IMR-90 (cell line): ENCODE measurements at places on chromosomes 2 and 18.

DNA sequence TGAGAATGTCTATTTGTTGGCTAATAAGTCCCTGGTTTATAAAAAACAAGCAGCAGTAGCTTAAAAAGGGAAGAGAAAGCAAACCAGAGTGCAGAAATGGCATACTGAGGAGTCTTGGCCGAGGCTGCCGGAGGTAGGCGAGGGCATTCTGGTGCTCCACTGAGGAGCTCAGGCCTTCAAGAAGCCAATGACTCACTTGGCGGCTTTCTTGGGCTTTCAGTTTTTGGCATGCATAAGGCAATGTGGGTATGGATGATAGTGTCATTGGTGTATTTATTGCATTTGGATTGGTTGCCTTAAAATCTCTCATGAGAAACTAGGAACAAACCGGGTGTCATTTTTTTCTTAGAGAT lies 119.6 kb upstream of the ARL5A start:
- H3K27ac ChIP-seq: no peak overlapping the region
- no peak for DNase-seq
- no peaks in the 10 kb centered on the region for H3K4me1 ChIP-seq
- no peaks in the 10 kb centered on the region for H3K27me3 ChIP-seq
- no peak overlapping the region for H3K4me3 ChIP-seq

- no peak overlapping the region for H3K27ac ChIP-seq
- DNase-seq: no peak
- H3K4me3 ChIP-seq: no peak overlapping the region
- H3K4me1 ChIP-seq: no peaks in the 10 kb centered on the region
- H3K27me3 ChIP-seq: no peaks in the 10 kb centered on the region
Measured at GRCh38 chr2:33929467-33929866, 330.4 kb upstream of the FAM98A start.

GRCh38 chr2:4246364-4247131 lies 543.2 kb downstream of the DCDC2C start:
- no peaks in the 10 kb centered on the region for H3K27me3 ChIP-seq
- H3K4me1 ChIP-seq: no peaks in the 10 kb centered on the region
- no peak for DNase-seq
- no peak overlapping the region for H3K4me3 ChIP-seq
- no peaks in the 10 kb centered on the region for H3K36me3 ChIP-seq

DNA sequence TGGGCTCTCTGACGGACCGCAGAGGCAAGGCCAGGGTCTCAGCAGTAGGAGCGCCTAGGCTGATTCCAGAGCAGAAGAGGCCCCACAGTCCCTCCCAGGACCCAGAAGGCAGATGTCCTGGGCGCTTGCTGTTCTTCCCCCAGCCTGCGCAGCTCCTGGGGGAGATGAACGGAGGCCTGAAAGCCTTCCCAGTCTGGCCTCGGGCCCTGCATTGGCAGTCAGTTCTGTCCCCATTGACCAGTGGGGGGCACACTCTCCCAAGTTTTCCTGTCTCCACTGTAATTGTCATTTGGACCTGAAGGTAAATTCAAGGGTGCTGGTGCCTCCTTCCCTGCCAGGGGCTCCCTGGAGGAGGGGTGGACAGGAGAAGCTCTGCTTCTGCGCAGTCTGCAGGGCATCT lies 345.7 kb downstream of the CYP26B1 start:
- DNase-seq: peak; percentile 25
- peaks cover 31% of the 10 kb centered on the region for H3K27me3 ChIP-seq
- peaks cover 3% of the 10 kb centered on the region; the same call in 1 of the 2 replicates for H3K4me1 ChIP-seq
- H3K4me3 ChIP-seq: no peak overlapping the region
- H3K36me3 ChIP-seq: no peaks in the 10 kb centered on the region

- H3K36me3 ChIP-seq: no peaks in the 10 kb centered on the region
- H3K4me3 ChIP-seq: no peak overlapping the region
Measured at GRCh38 chr2:181946444-181947127, 39.1 kb upstream of the PPP1R1C start.

DNA sequence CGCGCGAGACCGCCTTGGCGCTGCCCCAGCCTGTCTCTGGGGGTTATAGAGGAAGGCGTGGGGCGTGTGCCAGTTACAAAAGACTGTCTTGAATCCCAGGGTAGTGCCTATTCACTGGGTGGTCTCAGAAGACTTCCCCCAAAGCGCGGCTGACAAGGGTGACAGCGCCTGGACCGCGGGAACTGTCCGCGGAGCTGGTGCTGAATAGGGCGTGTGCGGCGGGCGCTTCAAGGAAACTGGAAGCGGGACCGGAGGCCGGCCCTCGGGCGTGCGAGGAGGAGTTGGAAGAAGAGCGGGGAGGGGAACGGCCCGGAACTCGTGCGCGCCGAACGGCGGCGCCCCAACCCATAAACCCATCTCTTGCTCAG lies 2.3 kb downstream of the EGR4 start:
- H3K27ac ChIP-seq: no peak overlapping the region
- H3K4me1 ChIP-seq: no peaks in the 10 kb centered on the region; the same call in 1 of the 2 replicates
- H3K36me3 ChIP-seq: no peaks in the 10 kb centered on the region
- H3K4me3 ChIP-seq: no peak overlapping the region
- DNase-seq: peak; percentile 46
- H3K27me3 ChIP-seq: peaks cover 58% of the 10 kb centered on the region

- no peak overlapping the region for H3K4me3 ChIP-seq
- no peaks in the 10 kb centered on the region for H3K4me1 ChIP-seq
- DNase-seq: peak; percentile 34
- no peak overlapping the region for H3K27ac ChIP-seq
- H3K27me3 ChIP-seq: no peaks in the 10 kb centered on the region
- no peaks in the 10 kb centered on the region for H3K36me3 ChIP-seq
Measured at GRCh38 chr2:183284606-183285005, 160.4 kb downstream of the NUP35 start.

DNA sequence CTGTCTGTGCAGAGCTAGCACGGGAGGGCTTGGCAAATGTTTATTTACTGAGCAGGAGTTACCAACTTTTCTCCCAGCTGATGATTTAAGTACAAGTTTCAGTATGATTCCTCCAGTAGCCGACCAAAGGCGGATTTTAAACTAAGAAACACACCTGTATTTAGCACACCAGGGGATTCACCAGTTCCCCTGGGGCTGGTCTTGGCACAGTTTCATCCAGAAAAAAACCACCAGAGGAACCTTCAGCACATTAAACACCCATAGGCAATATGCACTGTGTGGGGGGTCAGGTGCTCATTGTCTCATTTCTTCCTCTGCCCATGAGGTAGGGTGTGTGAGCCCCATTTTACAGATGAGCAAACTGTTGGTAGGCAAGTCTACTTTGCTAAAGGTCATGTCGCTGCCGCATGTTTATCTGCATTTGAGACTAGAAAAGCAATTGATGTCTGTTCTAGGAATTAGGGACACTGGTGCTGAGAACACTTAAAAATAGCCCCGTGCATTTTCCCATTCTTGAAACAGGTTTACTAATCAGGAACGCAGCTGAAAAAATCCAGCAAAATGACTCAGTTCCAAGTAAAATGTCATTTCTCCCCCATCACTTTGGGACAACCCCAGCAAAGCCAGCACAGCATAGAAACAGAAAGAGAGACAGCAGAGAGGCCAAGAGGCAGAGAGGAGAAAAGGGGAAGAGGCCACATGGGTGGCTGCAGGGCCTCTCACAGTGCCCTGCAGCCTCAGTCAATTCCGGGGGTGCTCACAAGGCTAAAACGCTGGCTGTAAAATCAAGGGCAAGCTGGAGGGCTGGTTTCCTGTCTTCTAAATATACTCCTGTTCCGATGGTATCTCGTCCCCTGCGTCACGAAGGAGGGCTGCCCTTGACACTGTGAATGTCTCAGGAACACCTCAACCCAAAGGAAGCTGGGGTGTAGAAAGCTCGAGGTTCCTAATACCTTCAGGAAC lies 166.8 kb upstream of the ID2 start:
- H3K36me3 ChIP-seq: no peaks in the 10 kb centered on the region
- H3K4me3 ChIP-seq: no peak overlapping the region
- DNase-seq: no peak
- H3K27me3 ChIP-seq: peaks cover 10% of the 10 kb centered on the region; the same call in 1 of the 2 replicates
- peaks cover 3% of the 10 kb centered on the region for H3K4me1 ChIP-seq
- no peak overlapping the region for H3K27ac ChIP-seq

DNA sequence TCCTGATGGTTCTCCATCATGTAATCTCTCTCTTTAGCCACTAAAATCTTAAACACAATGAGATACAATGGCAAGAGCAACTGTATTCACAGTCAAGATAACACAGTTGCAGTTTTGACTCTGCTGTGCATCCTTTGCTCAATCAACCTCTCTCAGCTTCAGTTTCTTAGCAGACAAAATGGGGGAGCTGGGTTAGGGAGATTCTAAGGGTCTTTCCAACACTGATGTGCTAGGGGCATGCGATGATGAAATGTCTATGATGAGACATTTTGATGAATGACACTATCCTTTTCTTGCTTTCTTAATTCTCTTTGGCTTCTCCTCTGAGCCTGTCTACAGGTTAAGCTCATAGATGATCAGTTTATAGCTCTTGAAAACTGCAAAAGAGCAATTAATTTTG lies 1.1 kb downstream of the SERPINB10 start:
- no peak overlapping the region for H3K27ac ChIP-seq
- H3K4me3 ChIP-seq: no peak overlapping the region
- H3K27me3 ChIP-seq: no peaks in the 10 kb centered on the region; the same call in 1 of the 2 replicates
- no peaks in the 10 kb centered on the region for H3K4me1 ChIP-seq

DNA sequence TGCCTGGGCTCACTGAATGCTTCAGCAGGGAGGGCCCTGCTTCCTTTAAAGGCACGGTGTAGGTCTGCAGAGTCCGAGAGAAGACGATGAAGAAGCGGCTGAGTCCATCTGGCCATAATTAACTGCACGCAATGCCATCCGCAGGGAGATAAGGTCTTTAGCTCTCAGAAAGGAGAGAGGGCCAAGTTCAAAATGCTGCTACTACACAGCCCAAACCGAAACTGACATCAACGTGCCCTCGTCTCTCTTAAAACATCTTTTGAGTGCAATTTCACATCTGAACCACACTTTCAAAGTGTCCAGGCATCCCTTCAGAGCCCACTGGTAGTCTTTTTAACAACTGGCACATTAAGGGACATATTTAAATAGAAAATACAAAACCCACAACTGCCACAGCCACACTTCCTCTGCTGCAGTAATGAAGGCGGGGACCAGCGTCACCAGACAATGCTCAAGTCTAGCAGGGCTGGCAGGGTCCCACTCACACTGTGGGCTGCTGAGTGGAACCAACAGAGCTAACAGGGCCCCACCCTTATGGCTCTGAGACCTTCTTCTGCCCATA lies 35.8 kb downstream of the ST3GAL5 start:
- H3K4me3 ChIP-seq: no peak overlapping the region
- no peaks in the 10 kb centered on the region for H3K27me3 ChIP-seq
- DNase-seq: no peak
- no peaks in the 10 kb centered on the region; the same call in 1 of the 2 replicates for H3K4me1 ChIP-seq
- H3K27ac ChIP-seq: no peak overlapping the region
- peaks cover 11% of the 10 kb centered on the region for H3K36me3 ChIP-seq

GRCh38 chr2:95043300-95044093 lies 18.0 kb downstream of the MAL start:
- peak; percentile 90 for DNase-seq
- H3K4me3 ChIP-seq: no peak overlapping the region
- H3K4me1 ChIP-seq: peaks cover 14% of the 10 kb centered on the region
- peaks cover 3% of the 10 kb centered on the region; the same call in 1 of the 2 replicates for H3K27me3 ChIP-seq
- peak overlapping the region; percentile 59; the same call in 1 of the 2 replicates for H3K27ac ChIP-seq
- H3K36me3 ChIP-seq: no peaks in the 10 kb centered on the region

DNA sequence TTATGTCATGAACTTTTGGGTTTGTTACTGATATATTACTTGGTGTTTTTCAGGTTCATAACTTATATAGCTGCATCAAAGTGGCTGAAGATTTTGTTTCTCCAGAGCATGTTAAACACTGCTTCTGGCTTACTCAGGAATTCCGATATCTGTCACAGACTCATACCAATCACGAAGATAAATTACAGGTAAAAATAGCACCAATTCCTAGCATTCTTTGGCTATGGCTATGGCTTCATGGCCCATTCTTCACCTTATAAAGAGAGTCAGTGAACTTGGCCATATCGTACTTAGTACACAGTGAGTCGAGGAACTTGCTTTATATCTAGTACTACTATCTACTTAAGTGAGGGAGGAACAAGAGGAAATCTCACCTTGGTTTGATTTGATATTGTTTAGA lies 49.9 kb downstream of the KDM3A start:
- H3K4me3 ChIP-seq: no peak overlapping the region
- H3K27ac ChIP-seq: no peak overlapping the region

- no peak overlapping the region for H3K4me3 ChIP-seq
- H3K4me1 ChIP-seq: peaks cover 10% of the 10 kb centered on the region
- H3K36me3 ChIP-seq: no peaks in the 10 kb centered on the region
- no peak for DNase-seq
- H3K27ac ChIP-seq: no peak overlapping the region
- no peaks in the 10 kb centered on the region for H3K27me3 ChIP-seq
Measured at GRCh38 chr2:235609746-235610145, 115.9 kb downstream of the AGAP1 start.

- no peak for DNase-seq
- peak overlapping the region; percentile 96 for H3K4me3 ChIP-seq
- peak overlapping the region; percentile 19 for H3K27ac ChIP-seq
- peaks cover 19% of the 10 kb centered on the region for H3K4me1 ChIP-seq
Measured at GRCh38 chr18:12309683-12310198, 1.7 kb downstream of the TUBB6 start.

DNA sequence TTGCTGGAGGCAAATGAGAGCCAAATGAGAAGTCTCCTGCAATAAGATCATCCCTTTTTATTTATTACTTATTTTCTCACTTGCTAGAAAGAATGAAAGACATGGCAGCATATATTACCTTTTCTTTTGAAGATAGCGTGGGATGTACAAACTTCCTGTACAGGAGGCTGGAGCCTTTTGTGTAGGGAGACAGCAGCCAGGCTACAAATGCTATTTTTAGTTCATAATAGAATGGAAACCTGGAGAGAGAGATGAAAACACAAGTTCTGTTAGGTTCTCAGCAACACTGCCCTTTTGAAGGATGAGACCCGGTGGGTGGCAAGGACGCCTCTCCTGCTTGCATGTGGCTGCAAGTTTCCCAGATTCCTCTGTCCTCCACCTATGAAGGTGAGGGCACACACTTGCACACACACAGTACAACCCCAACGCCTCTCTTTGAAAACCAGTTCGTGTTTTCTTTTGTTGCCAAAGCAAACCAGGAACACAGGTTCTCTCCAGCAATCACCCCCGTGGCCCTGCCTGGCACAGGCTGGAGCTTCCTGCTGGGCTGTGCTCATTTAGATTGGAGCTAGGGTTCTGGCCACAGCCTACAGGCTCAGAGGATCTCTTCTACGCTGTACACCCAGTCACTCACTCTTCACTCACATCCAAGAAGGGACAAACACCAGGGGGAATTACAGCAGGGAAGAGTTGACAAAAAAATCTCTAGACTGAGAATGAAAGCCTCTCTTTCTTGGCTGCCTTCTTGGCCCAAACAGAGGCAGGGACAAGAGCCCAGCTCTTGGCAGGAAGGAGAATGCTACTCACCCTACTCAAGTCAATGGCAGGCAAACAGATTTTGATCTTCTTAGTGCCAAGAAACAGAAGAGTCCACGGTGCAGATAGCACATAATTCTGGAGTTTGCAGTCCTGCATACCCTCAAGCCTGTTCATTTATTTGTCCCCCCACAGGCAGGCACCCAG lies 55.6 kb downstream of the MRPL35 start:
- H3K4me3 ChIP-seq: no peak overlapping the region
- H3K4me1 ChIP-seq: no peaks in the 10 kb centered on the region
- H3K27me3 ChIP-seq: peaks cover 33% of the 10 kb centered on the region

GRCh38 chr2:69018678-69019095 lies 5.7 kb downstream of the ANTXR1 start:
- peaks cover 11% of the 10 kb centered on the region for H3K4me1 ChIP-seq
- peaks cover 14% of the 10 kb centered on the region for H3K36me3 ChIP-seq
- H3K27ac ChIP-seq: no peak overlapping the region
